ENCODE measurements at places on chromosomes 12 and 14.
A peak's percentile ranks its signal among the peaks of the same experiment; 100 is the strongest.

- H3K4me1 ChIP-seq = no peaks in the 10 kb centered on the region
- no peaks in the 10 kb centered on the region for H3K36me3 ChIP-seq
- H3K27ac ChIP-seq = no peak overlapping the region
- H3K4me3 ChIP-seq = no peak overlapping the region
- H3K27me3 ChIP-seq = peaks cover 3% of the 10 kb centered on the region
Measured at GRCh38 chr14:104378698-104379113, 200.9 kb upstream of the C14orf180 start.

DNA sequence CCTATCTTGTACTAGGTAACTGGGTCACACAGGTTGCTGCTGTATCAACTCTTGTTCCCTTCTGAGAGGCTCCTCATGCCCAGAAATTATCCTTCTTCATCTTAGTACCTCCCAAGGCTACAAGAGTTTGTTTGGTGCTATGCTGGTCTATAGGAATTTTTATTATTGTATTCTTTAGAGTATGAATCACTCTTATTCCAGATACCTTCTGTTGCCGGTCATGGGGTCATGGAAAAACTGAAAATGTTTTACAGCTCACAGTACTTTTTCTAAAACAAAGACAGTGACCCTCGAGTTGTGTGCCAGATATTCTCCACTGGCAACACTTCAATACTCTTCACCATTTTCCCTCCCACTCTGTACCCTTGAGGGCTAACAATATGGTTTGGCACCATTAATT is 1598.0 kb upstream of the TMEM132C start:
- H3K36me3 ChIP-seq = no peaks in the 10 kb centered on the region
- no peaks in the 10 kb centered on the region for H3K4me1 ChIP-seq
- no peak overlapping the region for H3K27ac ChIP-seq
- no peaks in the 10 kb centered on the region for H3K27me3 ChIP-seq
- no peak overlapping the region for H3K4me3 ChIP-seq
- DNase-seq = no peak

GRCh38 chr14:68079941-68080697 is 260.5 kb downstream of the RAD51B start:
- H3K27ac ChIP-seq = no peak overlapping the region
- no peak overlapping the region for H3K4me3 ChIP-seq
- H3K27me3 ChIP-seq = no peaks in the 10 kb centered on the region
- DNase-seq = no peak
- no peaks in the 10 kb centered on the region for H3K4me1 ChIP-seq
- H3K36me3 ChIP-seq = no peaks in the 10 kb centered on the region

GRCh38 chr14:94935706-94936300 is 165.9 kb upstream of the GSC start:
- no peaks in the 10 kb centered on the region for H3K4me1 ChIP-seq
- no peak overlapping the region for H3K27ac ChIP-seq
- no peak overlapping the region for H3K4me3 ChIP-seq
- no peaks in the 10 kb centered on the region for H3K27me3 ChIP-seq
- no peak for DNase-seq

GRCh38 chr12:103877934-103878510 is 37.0 kb upstream of the NT5DC3 start:
- H3K36me3 ChIP-seq = no peaks in the 10 kb centered on the region
- no peaks in the 10 kb centered on the region for H3K27me3 ChIP-seq
- no peaks in the 10 kb centered on the region for H3K4me1 ChIP-seq
- no peak overlapping the region for H3K4me3 ChIP-seq
- no peak for DNase-seq
- H3K27ac ChIP-seq = no peak overlapping the region

DNA sequence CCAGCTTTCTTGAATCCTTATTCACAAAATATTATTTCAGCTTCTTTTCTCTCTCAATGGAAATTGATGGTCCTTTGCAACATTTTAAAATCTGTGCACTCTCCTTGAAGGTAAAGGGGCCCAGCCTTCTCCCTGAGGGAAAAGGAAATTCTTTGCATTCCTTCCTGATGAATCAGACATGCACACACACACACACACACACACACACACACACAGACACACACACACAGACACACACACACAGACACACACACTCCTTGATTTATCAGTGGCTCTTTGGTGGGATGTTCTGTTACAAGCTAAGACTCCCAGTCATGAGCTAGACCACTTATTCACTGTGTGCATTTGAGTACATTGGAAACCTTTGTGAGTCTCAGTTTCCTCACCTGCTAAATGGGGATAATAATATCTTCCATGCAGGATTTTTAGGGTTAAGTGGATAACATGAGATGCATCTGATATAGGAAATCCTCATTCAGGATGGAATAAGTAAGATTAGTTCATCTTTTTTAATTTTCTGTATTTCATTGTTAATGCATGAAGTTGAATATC is 45.1 kb upstream of the HMGA2 start:
- H3K36me3 ChIP-seq = no peaks in the 10 kb centered on the region
- H3K4me1 ChIP-seq = no peaks in the 10 kb centered on the region
- DNase-seq = no peak
- no peak overlapping the region for H3K4me3 ChIP-seq

- no peaks in the 10 kb centered on the region for H3K27me3 ChIP-seq
- peak overlapping the region; percentile 95 for H3K27ac ChIP-seq
- no peak for DNase-seq
- H3K4me3 ChIP-seq = no peak overlapping the region
- no peaks in the 10 kb centered on the region for H3K36me3 ChIP-seq
- H3K4me1 ChIP-seq = peaks cover 43% of the 10 kb centered on the region
Measured at GRCh38 chr12:6763380-6763779, 2.8 kb upstream of the PTMS start.

DNA sequence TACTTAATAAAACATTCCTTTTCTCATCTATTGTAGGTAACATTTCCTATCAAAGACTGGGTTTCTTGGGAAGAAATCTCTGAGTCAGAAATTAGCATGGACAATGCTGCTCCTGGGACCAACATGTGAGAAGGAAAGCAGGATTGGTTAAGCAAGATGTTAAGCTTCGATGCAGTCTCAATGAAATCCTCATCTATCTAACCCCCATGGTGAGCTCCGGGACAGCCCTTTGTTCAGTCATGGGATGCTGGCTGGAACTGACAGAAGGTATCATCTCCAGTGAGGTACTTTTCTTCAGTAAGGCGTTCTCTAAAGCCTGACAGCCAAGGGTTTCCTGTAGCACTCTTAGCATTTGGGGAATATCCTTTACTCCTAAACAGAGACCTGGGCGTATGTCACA is 82.8 kb upstream of the SINHCAF start:
- H3K4me1 ChIP-seq = no peaks in the 10 kb centered on the region
- H3K36me3 ChIP-seq = no peaks in the 10 kb centered on the region
- no peaks in the 10 kb centered on the region for H3K27me3 ChIP-seq
- no peak for DNase-seq
- H3K27ac ChIP-seq = no peak overlapping the region

GRCh38 chr14:81765651-81766275 is 232.1 kb upstream of the SEL1L start:
- H3K27ac ChIP-seq = peak overlapping the region; percentile 44
- no peaks in the 10 kb centered on the region for H3K4me1 ChIP-seq
- no peak overlapping the region for H3K4me3 ChIP-seq
- H3K27me3 ChIP-seq = no peaks in the 10 kb centered on the region

GRCh38 chr12:51700887-51701286 is 109.9 kb downstream of the SCN8A start:
- H3K4me3 ChIP-seq = no peak overlapping the region
- no peak overlapping the region for H3K27ac ChIP-seq
- no peaks in the 10 kb centered on the region for H3K36me3 ChIP-seq
- no peak for DNase-seq

GRCh38 chr14:85532374-85533022 is 2.6 kb downstream of the FLRT2 start:
- peaks cover 42% of the 10 kb centered on the region for H3K27me3 ChIP-seq
- peak overlapping the region; percentile 71 for H3K4me3 ChIP-seq
- no peak overlapping the region for H3K27ac ChIP-seq
- no peak for DNase-seq

- DNase-seq = peak; percentile 90
- peak within 1 kb of the TSS; percentile 87 for H3K4me3 ChIP-seq
- H3K27ac ChIP-seq = peak within 1 kb of the TSS; percentile 93
- H3K36me3 ChIP-seq = peaks cover 4% of the 10 kb centered on the region
Measured at GRCh38 chr12:65278576-65279368, at the start of gene MSRB3. MSRB3 (plus strand) TSS chr12:65278683; CDS start chr12:65308580, 29,897 bp downstream.

DNA sequence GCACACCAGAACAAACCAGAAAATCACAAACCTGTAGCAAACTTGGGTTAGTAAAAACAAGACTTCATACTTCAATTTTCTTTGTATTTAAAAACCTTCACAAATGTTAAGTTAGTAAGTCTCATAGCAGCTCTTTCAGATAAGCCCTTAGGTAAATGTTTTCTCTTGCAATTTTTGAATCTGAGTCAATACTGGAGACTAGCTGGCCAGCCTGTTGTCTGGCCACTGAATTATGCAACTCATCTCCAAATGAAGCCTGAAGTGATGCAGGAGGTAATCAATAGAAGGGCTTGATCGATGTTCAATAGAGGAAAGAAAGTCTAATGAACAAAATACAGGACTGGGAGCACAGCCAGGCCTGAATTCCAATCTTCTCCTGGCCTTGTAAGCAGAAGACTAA is 465.2 kb downstream of the LRIG3 start:
- no peak overlapping the region for H3K4me3 ChIP-seq
- no peaks in the 10 kb centered on the region for H3K4me1 ChIP-seq
- H3K27me3 ChIP-seq = no peaks in the 10 kb centered on the region
- H3K36me3 ChIP-seq = no peaks in the 10 kb centered on the region
- DNase-seq = no peak

GRCh38 chr14:68497011-68497410 is 295.9 kb downstream of the ZFP36L1 start:
- no peaks in the 10 kb centered on the region for H3K4me1 ChIP-seq
- H3K27me3 ChIP-seq = no peaks in the 10 kb centered on the region
- no peak for DNase-seq
- H3K36me3 ChIP-seq = no peaks in the 10 kb centered on the region
- H3K27ac ChIP-seq = no peak overlapping the region

DNA sequence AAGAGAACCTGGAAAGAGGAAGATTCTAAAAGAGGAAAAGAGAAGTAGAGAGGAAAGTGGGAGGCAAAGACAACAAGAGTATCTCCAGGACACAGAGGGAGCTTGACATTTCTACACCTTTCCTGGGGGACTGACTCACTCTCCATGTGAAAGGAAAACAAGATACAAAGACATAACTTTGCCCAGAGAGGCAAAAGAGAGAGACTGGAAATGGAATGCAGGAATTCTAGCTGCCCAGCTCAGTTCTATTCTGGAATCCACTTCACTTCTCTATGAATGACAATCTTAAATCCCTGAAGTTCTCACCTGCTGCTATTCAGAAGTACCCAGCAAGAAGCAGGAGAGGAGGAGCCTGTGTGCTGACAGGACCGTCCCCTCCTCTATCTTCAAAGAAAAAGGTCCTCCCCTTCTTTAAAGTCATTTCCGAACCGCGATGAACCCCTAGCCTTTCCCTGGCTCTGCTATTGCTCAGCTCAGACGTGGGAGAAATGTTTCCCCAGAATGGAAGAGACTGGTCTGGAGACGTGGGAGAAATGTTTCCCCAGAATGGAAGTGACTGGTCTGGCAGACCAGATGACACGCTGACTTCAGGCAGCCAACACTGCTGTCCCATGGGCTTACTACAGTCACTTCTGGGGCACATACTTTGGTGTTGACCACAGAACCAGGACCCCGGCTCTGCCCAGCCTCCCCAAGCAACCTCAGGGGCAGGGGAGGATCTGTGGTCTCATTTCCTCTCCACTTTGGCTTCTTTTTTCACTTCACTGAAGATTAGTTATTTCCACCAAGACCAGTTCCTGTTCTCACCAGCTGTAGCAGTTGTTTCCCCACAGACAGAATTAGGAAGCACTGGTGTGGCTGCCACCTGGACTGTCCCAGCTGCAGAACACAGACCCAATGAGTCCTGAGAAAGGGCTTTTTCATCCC is 8.3 kb downstream of the FMNL3 start:
- no peaks in the 10 kb centered on the region for H3K36me3 ChIP-seq
- H3K4me1 ChIP-seq = peaks cover 38% of the 10 kb centered on the region
- peak overlapping the region; percentile 22 for H3K4me3 ChIP-seq
- no peaks in the 10 kb centered on the region for H3K27me3 ChIP-seq
- H3K27ac ChIP-seq = peak overlapping the region; percentile 72
- no peak for DNase-seq

- peaks cover 27% of the 10 kb centered on the region for H3K36me3 ChIP-seq
- peaks cover 26% of the 10 kb centered on the region for H3K4me1 ChIP-seq
- no peak overlapping the region for H3K4me3 ChIP-seq
Measured at GRCh38 chr12:105220150-105220928, 15.6 kb downstream of the APPL2 start.

- no peaks in the 10 kb centered on the region for H3K36me3 ChIP-seq
- no peak overlapping the region for H3K27ac ChIP-seq
- no peaks in the 10 kb centered on the region for H3K27me3 ChIP-seq
- no peak overlapping the region for H3K4me3 ChIP-seq
- H3K4me1 ChIP-seq = no peaks in the 10 kb centered on the region
Measured at GRCh38 chr14:44780989-44781388, 180.8 kb downstream of the KLHL28 start.

DNA sequence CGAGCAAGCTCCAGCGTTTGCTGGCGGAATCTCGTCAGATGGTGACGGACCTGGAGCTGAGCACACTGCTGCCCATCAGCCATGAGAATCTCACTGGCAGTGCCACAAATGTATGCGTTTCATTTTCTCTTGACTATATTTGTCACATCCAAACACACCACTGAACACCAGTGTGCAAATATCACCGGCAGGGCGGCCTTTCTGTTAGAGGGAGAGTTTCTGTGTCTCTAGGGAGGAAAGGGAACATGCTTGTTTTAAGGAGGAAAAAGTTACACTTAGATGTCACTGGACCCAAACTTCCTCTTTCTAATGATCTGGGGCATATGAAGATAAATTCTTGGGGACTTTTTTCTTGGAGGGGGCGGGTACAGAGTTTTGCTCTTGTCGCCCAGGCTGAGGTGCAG is 21.9 kb upstream of the HIP1R start:
- no peak overlapping the region for H3K27ac ChIP-seq
- no peak for DNase-seq
- H3K36me3 ChIP-seq = no peaks in the 10 kb centered on the region
- H3K4me1 ChIP-seq = no peaks in the 10 kb centered on the region
- no peak overlapping the region for H3K4me3 ChIP-seq

DNA sequence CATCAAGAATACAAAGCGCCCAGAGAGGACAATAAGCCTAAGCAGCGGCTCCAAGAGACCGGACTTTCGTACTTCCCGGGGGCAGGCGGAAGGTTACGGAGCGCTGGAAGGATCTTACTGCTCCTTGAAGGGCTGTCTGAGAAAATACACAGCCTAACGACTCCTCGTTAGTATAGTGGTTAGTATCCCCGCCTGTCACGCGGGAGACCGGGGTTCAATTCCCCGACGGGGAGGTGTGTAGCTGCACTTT is 12.1 kb upstream of the TMPO start:
- peak overlapping the region; percentile 94 for H3K27ac ChIP-seq
- no peaks in the 10 kb centered on the region for H3K36me3 ChIP-seq
- DNase-seq = peak; percentile 92
- no peaks in the 10 kb centered on the region for H3K27me3 ChIP-seq
- H3K4me3 ChIP-seq = peak overlapping the region; percentile 65

DNA sequence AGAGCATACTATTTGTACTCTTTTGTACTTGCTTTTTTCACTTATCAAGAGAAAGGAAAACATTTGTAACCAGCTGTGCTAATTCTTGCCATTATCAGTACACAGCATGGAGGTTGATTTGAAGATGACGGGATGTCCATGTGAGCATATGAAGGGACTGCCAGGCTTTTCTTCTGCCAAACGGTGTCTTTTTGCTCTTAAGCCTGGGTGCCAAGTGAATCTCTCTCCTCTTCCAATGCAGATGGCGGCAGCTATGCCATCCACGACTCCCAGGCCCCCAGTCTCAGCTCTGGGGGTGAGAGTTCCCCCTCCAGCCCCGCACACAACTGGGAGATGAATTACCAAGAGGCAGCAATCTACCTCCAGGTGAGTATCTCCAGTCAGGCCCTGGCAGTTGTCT is 38.9 kb downstream of the TPCN1 start:
- DNase-seq = no peak
- no peak overlapping the region for H3K4me3 ChIP-seq

All from heart left ventricle (tissue), 16 donors.